ENCODE measurements at places on chromosomes 3 and 15.
A peak's percentile ranks its signal among the peaks of the same experiment; 100 is the strongest.

GRCh38 chr3:171248426-171249111 lies 211.6 kb downstream of the TNIK start:
- no peak for DNase-seq

DNA sequence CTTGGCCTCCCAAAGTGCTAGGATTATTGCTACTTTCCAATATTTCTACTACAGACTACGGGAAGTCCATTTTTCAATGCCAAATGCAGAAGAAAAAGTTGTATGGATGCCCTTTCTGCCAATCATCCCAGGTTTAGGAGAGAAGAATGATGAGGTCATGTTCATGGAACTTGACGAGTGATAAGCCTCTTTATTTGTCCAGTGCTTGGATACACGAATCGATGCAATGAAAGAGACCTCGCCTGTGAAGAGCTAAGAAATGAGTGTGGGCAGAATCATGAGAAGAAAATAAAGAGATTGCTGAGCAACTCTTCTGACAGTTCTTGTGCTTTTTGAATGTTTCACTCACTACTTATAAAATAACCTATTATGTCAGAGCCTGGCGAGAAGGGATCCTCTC lies 996 bp upstream of the SLC28A1 start:
- no peak for DNase-seq

DNA sequence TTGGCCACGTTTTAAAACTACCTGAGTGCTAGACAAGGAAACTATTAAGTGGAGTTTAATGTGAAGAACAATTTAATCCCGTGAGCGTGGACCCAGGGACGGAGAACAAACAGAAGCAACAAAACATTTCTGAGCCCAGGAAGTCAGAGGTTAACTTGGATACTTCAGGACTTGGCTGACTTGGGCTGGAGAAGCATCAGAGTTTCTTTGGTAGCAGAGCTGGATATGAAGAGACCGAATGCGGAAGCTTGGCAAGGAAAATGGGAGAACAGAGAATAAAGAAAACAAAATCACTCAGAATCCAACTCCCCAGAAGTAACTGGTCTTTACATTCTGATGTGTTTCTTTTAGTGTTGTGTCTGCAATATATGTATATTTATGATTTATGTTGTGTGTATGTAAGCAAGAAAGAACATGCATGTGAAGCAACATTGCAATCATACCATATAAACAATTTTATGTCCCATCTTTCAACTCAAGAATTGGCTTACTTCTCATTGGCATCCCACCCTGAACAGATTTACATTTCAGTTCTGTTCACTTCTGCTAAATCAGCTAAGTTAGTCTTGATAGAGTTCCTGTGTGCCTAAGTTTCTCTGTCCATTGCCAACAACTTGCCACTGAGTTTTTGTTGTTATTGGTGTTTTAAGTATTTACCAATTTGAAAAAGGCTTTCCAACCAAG lies 17.2 kb upstream of the PLOD2 start:
- DNase-seq, result no peak

DNA sequence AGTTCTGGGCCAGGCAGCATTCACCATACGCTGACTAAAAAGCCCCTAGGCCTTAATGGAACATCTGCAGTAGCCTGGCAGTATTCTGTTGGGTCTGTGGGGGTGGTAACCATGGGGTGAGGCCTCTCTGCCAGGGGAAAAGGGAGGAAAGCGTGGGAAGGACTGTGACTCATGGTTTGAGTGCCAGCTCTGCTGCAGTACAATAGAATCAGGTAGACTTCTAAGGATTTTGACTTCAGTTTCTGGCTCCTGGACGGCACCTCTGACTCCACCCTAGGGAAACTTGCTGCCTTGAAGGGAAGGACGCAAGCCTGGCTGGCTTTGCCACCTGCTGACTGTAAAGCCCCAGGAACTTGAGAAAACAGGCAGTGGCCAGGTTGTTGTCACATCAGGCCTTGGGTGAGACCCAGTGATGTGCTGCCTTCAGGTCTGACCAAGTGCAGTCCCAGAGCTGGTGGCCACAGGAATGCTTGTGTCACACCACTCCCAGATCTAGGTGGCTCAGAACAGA lies 148.6 kb downstream of the SUCNR1 start:
- DNase-seq, result no peak

DNA sequence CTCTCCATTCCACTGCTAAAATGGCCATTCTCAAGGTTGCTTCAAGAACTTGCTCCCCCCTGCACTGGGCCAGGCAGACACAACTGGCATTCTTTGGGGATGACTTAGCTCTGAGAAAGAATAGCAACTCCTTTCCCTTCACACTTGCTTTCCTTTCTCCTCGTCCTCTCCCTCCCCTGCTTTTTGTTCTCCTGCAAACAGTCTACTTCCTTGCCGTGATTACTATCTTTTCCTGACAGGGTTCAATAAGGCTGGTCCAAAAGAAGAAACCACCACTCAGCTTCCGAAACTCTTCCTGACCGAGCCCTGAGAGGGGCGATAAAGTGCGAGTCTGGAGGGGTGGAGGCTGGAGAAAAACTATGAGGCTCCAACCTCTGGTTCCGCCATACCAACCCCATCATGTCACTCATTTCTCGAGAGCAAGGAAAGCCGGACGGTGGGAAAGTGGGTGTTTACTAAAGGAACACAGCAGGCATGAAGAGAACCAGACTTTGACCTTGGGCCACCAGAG lies 5.0 kb downstream of the AMOTL2 start:
- DNase-seq, result no peak

- no peak for DNase-seq
These were observed 5.8 kb downstream of the LTK start for GRCh38 chr15:41507820-41508290.

- DNase-seq, result no peak
These were observed 4.9 kb downstream of the TM6SF1 start for GRCh38 chr15:83112233-83112955.

- DNase-seq, result no peak
These were observed 82.1 kb downstream of the SEC22A start for GRCh38 chr3:123283657-123284398.

DNA sequence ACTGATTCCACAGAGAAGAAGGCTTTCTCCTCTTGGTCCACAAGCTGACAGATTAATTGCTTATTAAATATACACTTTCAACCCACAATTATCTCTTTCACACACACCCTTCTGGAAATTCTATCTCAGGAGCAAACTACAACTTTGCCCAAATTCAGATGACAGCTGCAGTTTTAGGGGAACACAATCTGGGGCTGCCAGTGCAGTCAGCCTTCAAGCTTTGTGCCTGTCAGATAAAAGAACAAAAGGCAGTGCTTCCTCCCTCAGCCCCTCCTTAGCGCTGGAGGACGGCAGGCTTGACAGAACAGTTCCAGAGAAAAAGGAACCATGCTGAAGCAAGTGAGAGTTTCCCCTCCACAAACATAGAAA lies 99.6 kb downstream of the TMCC1 start:
- DNase-seq, result no peak

DNA sequence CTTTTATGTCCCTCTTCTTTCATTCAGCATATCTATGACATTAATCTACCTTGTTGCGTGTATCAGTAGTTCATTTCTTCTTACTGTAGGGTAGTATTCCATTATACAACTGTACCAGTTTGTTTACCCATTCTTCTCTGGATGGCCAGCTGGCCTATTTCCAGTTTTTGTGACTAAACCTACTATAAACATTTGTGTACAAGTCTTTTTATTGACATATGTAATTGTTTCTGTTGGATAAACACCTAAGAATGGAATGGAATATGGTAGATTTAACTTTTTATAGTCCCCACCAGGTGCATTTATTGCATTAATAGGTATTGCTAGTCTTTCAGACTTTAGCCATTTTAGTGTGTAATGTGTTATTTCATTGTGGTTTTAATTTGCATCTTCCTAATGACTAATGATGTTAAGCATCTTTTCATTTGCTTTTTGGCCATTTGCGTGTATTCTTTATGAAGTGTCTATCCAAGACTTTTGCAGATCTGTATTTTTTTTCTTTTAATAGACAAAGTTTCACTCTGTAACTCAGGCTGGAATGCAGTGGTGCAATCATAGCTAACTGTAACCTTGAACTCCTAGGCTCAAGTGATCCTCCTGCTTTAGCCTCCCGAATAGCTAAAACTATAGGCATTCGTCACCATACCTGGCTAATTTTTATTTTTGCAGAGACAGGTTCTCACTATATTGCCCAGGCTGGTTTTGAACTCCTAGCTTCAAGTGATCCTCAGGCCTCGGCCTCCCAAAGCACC lies 41.9 kb upstream of the XRN1 start:
- DNase-seq, result no peak

- DNase-seq, result no peak
These were observed 24.5 kb downstream of the BTLA start for GRCh38 chr3:112474796-112475195.

DNA sequence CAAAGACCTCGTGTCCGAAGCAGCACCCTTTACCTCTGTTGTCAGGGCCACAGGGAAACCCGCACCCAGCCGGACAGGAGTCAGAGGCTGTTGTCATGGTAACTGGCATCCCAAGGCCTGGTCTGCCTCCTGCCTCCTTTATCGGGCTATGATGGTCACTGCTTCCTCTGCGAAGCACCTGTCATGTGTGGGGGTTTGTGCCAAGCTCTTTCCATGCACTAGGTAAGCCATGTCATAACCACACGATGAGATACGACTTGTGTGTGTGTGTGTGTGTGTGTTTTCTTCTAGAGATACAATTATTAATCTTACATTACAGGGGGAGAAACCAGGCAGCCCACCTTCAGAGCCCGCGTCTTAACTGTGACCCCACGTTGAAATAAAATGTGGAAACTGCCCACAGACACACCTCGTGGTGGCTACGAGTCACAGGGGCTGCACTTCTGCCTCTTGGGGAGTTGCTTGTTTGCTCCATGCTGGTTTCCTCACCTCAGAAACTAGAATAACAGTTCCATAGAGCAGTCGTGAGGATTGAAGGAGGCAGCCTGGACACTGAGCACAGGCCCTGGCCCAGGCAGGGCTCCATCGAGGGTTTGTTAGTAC lies 18.0 kb downstream of the ZDHHC19 start:
- DNase-seq, result no peak

DNA sequence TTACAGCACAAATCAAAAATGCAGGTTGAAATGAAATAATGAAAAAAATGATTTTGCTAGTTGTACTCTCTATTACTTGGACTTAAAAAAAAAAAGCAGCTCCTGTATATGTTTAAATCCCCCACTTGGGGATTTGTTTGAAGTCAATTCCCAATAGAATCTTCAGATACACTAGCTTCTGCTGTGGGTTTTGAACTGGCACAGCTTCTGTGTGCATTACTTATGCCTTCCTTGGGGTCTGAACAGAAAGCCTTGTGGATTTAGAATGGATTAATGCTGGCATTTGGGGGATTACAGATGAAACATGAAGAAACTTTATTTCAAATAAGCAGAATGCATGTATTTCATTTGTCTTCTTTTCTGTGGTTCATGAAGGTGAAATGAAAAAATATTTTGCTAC lies 513.2 kb upstream of the TBL1XR1 start:
- no peak for DNase-seq

GRCh38 chr3:179410999-179411398 lies 40.3 kb downstream of the GNB4 start:
- no peak for DNase-seq

GRCh38 chr3:195103623-195104022 lies 167.3 kb downstream of the XXYLT1 start:
- DNase-seq, result no peak

DNA sequence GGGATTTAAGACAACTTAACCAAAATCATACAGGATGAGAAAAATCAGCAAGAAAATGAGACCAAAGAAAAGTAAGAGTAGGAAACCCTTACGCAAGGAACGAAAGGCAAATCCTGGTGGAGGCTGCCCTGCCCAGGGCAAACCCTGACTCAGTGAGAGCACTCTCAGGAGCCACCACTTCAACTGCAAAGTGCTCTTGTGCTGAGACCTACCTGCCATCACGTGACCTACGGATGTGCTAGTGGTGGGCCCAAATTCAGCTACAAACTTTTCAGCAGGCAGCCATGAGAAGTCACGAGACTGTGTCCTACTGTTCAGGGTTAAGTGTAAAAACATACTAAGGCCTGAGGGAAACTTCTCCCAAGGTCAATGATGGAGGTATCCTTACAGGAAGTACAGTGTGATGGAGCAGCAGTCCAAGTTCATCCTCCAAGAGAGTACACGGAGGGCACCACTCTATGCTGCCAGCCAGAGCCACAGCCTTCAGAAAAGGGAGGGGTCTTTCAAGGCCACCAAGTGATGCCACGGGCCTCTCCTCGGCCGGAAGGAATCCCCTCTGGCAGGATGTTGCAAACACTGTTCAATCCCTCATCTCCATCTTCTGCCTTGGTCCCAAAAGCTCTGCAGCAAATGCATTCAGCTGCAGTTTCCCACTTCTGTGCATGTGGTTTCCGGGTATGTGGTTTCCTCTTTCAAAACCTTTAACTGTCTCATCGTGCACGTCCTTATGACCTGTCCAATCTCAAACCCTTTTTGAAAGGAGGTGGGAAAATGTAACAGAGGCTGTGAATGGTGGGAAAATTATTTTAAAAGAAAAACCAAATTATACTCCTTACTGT lies 9.5 kb downstream of the CHSY1 start:
- peak; percentile 65 for DNase-seq

GRCh38 chr3:69368129-69368741 lies 17.7 kb downstream of the FRMD4B start:
- peak; percentile 21 for DNase-seq
